Thyroid gland (tissue), 4 donors: ENCODE measurements at places on chromosomes 12 and 14. TPM values are rescaled to one million over a fixed set of nuclear protein-coding genes. Genes with fewer than 3 reads are reported as not detected.

DNA sequence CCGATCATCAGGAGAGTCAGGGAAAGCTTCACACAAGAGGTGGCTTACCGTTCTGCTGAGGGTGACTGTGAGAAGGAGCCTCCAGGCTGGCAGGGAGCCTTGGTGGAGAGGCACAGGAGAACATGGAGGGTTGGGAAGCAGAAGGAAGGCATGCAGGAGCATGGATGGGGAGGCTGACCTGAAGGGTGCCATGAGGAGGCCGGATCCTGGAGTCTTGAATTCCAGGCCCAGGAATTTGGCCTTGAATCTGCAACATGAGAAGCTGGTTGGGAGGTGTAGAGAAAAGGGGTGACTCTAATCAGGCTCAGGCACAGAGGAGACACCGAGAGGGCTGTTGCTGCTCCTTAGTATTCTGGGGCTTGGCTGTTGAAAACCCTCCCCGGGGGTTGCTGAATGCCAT, 130.2 kb downstream of the PELI2 start:
- DNase-seq: no peak
- H3K27ac ChIP-seq: no peak overlapping the region
- H3K4me1 ChIP-seq: peaks cover 11% of the 10 kb centered on the region
- no peaks in the 10 kb centered on the region for H3K27me3 ChIP-seq
- H3K4me3 ChIP-seq: no peak overlapping the region

SYNDIG1L gene
- not detected for total RNA-seq

GRCh38 chr14:71852181-71852580, 80.0 kb upstream of the RGS6 start:
- no peaks in the 10 kb centered on the region for H3K4me1 ChIP-seq
- no peak overlapping the region for H3K4me3 ChIP-seq
- H3K27ac ChIP-seq: no peak overlapping the region
- H3K36me3 ChIP-seq: no peaks in the 10 kb centered on the region
- DNase-seq: no peak

DNA sequence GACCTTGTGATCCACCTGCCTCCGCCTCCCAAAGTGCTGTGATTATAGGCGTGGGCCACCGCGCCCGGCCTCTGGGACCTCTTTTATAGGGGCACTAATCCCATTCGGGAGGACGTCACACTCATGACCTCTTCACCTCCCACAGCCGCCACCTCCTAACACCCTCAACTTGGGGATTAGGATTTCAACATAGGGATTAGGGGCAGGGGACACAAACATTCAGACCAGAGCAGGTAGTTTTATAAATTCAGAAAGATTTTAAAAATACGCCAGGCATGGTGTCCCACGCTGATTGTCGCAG, 49.4 kb downstream of the TPCN1 start:
- no peaks in the 10 kb centered on the region for H3K27me3 ChIP-seq
- peaks cover 21% of the 10 kb centered on the region for H3K4me1 ChIP-seq
- H3K27ac ChIP-seq: peak overlapping the region; percentile 77
- DNase-seq: no peak

- no peaks in the 10 kb centered on the region for H3K27me3 ChIP-seq
- DNase-seq: no peak
- H3K4me1 ChIP-seq: no peaks in the 10 kb centered on the region
- no peaks in the 10 kb centered on the region for H3K36me3 ChIP-seq
Measured at GRCh38 chr14:100640471-100641273, 53.5 kb upstream of the BEGAIN start.

GRCh38 chr12:75560167-75560566, 48.8 kb upstream of the KRR1 start:
- H3K4me1 ChIP-seq: no peaks in the 10 kb centered on the region
- no peaks in the 10 kb centered on the region for H3K36me3 ChIP-seq
- no peak for DNase-seq
- no peak overlapping the region for H3K27ac ChIP-seq
- H3K27me3 ChIP-seq: no peaks in the 10 kb centered on the region
- H3K4me3 ChIP-seq: no peak overlapping the region

GPR137C gene
- 1.3 TPM for total RNA-seq

DNA sequence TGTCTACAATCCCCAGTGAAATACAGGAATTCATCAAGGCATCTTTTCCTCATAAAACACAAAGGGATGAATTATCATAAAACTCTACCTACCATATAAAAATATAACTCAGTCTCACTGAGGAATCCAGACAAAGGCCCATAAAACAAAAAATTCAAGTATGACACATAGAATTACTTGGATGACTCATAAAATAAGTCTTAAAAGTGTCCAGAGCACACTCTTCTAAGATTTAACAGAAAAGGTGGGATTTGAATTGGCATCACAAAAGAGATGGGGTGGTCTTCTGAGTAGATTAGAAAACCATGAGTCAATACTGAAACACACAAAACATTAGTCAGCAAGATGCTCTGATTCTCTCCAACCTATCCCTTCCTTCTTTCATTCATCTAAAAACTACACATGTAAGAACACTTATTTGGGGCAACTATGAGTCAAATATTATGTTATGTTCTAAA, 202.7 kb upstream of the GARIN6 start:
- DNase-seq: no peak
- no peak overlapping the region for H3K27ac ChIP-seq
- no peaks in the 10 kb centered on the region for H3K27me3 ChIP-seq
- no peak overlapping the region for H3K4me3 ChIP-seq
- H3K4me1 ChIP-seq: no peaks in the 10 kb centered on the region

DNA sequence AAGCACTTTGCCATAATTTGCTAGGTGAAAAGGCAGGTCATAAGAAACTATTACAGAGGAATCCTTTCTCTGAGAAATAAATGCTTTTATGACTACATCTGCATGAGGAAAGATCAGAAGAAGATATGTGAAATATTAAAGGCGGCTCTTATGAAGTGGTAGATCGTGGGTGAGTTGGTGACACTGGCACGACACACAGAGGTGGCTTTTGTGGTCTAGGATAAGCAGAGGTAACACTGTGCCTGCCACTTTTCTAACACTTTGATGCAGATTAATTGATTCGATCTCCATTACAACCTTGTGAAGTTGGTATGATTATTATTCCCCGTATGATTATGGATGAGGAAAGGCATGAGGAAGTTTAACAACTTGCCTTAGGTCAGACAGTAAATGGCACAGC, 60.0 kb upstream of the ELK3 start:
- H3K4me1 ChIP-seq: no peaks in the 10 kb centered on the region
- H3K27ac ChIP-seq: no peak overlapping the region
- DNase-seq: no peak
- no peaks in the 10 kb centered on the region for H3K36me3 ChIP-seq

LUM gene
- 188 TPM for total RNA-seq

- no peak for DNase-seq
- no peak overlapping the region for H3K27ac ChIP-seq
- no peaks in the 10 kb centered on the region for H3K36me3 ChIP-seq
- H3K4me3 ChIP-seq: no peak overlapping the region
- no peaks in the 10 kb centered on the region for H3K27me3 ChIP-seq
Measured at GRCh38 chr12:117227000-117227653, 36.9 kb upstream of the FBXO21 start.

GRCh38 chr12:3607039-3607720, 116.2 kb downstream of the PRMT8 start:
- peaks cover 13% of the 10 kb centered on the region for H3K4me1 ChIP-seq
- no peaks in the 10 kb centered on the region for H3K27me3 ChIP-seq
- H3K4me3 ChIP-seq: no peak overlapping the region
- no peaks in the 10 kb centered on the region for H3K36me3 ChIP-seq
- DNase-seq: no peak

DNA sequence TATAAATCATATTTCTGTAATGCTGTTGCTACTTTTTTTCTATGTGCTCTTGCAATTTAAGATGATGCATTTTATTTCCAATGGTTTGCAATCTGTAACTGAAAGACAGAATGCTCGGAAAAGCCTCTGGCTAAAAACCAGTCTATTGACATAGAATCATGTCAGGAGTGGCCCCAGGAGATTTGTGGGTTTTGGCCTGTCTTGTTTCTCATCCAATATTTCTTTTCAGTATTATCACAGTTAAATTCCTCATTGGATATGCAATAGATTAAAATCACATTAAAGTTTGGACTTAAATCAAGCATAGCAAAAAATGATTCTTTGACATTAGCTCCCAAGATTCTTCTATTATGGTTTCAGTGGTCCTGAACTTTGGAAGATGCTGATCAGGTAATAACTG, 19.1 kb upstream of the SLC38A2 start:
- no peaks in the 10 kb centered on the region for H3K27me3 ChIP-seq
- H3K27ac ChIP-seq: no peak overlapping the region
- H3K36me3 ChIP-seq: no peaks in the 10 kb centered on the region
- no peak overlapping the region for H3K4me3 ChIP-seq

DNA sequence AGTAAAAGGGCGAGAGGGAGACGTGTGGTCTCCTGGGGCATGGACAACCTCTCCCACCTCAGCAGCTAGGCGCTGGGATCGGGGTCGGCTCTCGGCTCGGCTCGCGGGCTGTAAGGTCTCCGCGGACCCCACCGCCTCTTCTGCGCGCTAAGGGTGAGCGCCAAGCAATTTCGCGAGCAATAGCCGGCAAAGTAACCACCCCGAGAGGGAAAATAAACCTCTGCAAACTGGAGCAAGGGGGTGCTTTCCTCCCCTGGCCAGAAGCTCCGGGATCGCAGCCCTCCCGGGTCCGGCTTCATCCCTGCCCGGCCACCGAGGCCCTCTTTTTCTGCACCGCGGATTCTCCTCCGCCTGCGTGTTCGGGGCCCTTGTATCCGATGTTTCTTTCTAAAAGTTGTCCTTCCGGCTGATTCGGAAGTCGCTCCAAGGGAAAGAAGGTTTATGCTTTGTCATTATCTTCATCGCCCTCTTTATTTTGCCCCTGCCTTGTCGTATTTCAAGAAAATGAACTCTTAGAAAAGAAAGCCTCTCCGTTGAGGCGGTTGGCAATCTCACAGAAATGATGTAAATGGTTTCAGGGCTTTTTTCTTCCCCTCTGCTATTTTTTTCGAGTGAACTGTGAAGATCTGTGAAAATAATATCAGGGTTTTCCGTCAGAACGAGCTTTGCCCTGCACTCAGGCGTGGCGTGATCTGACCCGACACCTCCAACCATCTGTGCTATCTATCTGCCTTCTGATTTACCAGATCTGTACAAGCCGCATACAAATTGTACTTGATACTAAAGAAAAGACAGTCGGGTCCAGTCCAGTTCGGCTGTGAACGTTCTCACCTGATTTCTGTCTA, 1.7 kb upstream of the SIX6 start:
- peaks cover 62% of the 10 kb centered on the region for H3K27me3 ChIP-seq
- no peak overlapping the region for H3K4me3 ChIP-seq
- H3K4me1 ChIP-seq: peaks cover 29% of the 10 kb centered on the region
- DNase-seq: no peak
- H3K27ac ChIP-seq: no peak overlapping the region

DNA sequence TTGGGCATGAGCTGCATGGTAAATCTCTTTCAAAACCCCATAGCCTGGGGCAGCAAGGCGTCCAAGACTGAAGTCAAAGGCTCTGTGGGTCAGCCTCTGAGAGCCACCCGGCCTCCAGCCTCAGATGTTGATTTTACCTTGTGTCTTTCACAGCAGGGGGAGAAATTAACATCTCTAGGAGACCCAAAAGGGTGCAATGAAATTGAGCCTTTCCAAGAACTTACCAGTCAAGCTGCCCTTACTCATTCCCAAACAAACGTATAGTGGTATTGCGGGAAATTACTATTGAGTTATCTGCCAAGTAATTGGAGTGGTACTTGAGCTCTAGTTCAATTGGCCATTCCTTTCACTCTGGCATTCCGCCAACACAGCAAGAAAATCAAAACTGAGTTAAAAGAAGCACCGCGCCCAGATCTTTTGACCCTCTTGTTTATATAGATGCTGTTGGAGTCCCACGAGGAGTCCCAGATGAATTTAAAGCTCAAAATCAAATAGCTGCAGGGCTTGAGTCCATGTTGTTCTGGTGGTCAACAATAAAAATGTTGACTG, 380.7 kb upstream of the SYT1 start:
- DNase-seq: peak; percentile 44
- H3K4me3 ChIP-seq: no peak overlapping the region

ADAM20 gene
- 5.4 TPM for total RNA-seq

KRT72 gene
- not detected for total RNA-seq

- H3K4me1 ChIP-seq: no peaks in the 10 kb centered on the region
- no peaks in the 10 kb centered on the region for H3K27me3 ChIP-seq
- DNase-seq: no peak
- no peaks in the 10 kb centered on the region for H3K36me3 ChIP-seq
Measured at GRCh38 chr14:91300283-91300895, 55.9 kb upstream of the GPR68 start.

HOXC9 gene
- 0.22 TPM for total RNA-seq

DNA sequence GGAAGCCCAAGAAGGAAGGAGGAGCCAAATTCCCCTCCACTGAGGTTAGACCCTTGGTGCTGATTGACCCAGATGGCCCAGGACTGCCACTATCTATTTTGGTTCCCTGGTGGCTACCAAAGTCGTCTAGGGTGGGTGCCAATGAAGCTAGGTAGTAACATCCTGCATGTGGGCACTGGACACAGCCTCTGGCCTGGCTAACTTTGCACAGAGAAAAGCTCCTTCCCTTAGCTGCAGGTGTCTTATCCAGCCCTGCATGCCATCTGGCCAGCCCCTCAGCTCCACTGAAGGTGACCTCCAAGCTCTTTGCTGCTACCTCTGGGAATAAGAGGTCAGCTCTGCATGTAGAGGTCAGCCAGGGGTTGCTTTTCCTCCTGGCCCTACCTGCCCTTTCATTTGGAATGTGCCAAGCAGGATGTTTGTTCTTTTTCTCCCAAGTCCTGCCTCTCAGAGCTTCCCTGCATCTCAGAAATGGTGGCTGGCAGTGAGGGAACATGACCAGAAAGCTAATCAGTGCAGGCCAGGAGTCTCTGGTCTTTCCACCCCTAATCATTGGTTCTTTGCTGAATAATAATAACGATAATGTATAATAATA, 34.0 kb downstream of the JDP2 start:
- no peak for DNase-seq
- H3K27ac ChIP-seq: no peak overlapping the region
- peaks cover 22% of the 10 kb centered on the region for H3K4me1 ChIP-seq
- no peaks in the 10 kb centered on the region for H3K36me3 ChIP-seq
- H3K4me3 ChIP-seq: no peak overlapping the region

WNT1 gene
- not detected for total RNA-seq

- H3K27ac ChIP-seq: peak overlapping the region; percentile 61
- DNase-seq: peak; percentile 22
- H3K27me3 ChIP-seq: no peaks in the 10 kb centered on the region
- peaks cover 46% of the 10 kb centered on the region for H3K36me3 ChIP-seq
- H3K4me3 ChIP-seq: no peak overlapping the region
- H3K4me1 ChIP-seq: no peaks in the 10 kb centered on the region
Measured at GRCh38 chr12:112046003-112046402, 32.8 kb downstream of the ERP29 start.

GLT1D1 gene
- 0.45 TPM for total RNA-seq

DNA sequence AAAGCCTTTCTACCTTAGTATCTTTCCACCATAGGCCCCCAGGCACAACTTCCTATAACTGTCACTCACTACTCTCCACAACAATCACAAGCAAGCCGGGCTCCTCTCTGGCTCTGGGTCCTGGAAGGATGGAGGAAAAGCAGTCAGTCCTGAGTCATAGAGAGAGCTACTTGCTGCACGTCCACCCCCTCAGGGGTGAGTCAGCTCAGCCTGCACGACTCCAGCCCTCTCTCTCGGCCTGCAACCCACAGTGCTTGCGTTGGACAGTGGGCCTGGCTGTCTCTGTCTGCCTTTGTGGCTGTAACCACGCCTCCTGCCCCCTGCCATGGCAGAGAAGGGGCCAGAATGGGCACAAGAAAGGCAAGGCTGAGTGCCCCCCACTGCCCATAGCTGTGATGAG, 154.1 kb upstream of the FKBP4 start:
- DNase-seq: no peak
- no peaks in the 10 kb centered on the region for H3K36me3 ChIP-seq
- no peaks in the 10 kb centered on the region for H3K4me1 ChIP-seq
- no peaks in the 10 kb centered on the region for H3K27me3 ChIP-seq
- no peak overlapping the region for H3K4me3 ChIP-seq
